Keratinocyte (primary cell): ENCODE measurements at places on chromosomes 12 and 14.

GRCh38 chr12:107845980-107846659 is 71.6 kb downstream of the ASCL4 start:
- DNase-seq, result no peak

- DNase-seq, result no peak
Measured at GRCh38 chr12:6340745-6341416, 995 bp downstream of the TNFRSF1A start.

DNA sequence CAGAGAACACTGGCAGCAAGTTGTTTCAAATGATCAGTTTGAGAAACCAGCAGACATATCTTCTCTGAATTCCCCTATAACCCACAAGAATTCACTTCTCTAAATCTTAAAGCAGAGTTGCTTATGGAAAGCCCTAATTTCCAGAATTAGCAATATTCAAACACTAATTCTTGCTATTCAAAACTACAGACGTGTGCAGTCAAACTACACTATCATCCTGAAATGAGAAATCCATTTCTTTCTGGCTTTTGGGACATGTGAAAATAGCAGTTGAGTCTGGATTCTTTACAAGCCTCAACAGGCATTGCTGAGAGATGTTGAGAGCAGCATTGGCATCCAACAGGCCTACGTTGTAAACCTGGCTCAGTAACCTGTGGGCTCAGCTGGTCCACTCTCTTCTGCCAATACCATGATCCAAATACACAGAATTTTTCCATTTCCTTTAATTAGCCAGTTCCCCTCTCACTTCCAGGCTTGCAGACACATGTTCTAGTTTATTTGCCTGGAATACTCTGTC is 74.6 kb upstream of the TMTC1 start:
- no peak for DNase-seq

- DNase-seq, result no peak
Measured at GRCh38 chr12:3091382-3092241, 14.4 kb downstream of the TSPAN9 start.

- DNase-seq, result no peak
Measured at GRCh38 chr14:50736932-50737419, 68.9 kb upstream of the SAV1 start.

DNA sequence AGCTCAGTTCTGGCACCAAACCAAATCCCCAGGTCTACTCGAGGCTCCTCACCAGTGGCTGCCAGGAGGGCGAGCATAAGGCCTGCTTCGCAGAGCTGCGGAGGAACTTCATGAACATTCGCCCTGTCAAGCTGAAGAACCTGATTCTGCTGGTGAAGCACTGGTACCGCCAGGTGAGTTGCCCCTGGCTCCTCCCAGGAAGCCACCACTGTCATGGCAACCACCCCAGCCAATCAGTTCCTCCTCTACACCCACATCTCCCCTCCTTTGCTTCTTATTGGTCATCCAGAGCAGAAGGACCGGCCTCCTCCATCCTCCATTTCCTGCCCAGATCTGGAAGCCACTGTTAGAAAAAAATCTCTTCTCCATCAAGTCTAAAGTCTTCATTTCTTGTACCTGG is 17.2 kb upstream of the OAS2 start:
- DNase-seq, result no peak

GRCh38 chr12:133130808-133131128 is 341 bp downstream of the ZNF10 start:
- DNase-seq, result no peak

DNA sequence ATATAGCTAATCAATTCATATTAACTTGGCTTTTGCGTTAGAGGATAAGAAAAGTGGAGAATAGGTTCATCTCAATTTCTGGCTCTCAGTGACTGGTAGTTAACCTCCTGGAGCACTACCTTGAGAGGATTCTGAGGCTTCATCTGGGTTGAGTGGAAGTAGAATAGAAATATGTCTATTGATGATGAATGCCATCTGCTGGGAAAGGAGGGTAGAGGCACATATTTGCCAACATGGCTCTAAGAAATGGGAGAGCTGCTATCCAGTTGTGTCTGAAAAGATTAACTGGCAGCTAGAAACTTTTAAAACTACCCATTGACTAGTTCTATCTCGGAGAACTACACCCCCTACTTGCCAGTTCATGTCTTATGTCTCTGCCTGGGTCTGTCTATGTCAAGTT is 530.1 kb downstream of the NRXN3 start:
- no peak for DNase-seq

DNA sequence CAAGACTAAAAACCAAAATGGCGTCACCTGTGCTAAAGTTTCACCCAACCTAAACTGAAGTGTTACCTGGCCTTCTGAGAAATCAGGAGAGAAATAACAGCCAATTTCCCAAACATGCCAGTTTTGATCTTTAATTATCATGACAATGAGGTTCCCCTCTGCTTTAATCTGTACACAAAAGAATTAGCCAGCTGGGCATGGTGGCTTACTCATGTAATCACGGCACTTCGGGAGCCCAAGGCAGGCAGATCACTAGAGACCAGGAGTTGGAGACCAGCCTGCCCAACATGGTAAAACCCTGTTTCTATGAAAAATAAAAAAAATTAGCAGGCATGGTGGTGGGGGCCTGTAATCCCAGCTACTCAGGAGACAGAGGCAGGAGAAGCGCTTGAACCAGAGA is 4.9 kb downstream of the HEATR4 start:
- no peak for DNase-seq

DNA sequence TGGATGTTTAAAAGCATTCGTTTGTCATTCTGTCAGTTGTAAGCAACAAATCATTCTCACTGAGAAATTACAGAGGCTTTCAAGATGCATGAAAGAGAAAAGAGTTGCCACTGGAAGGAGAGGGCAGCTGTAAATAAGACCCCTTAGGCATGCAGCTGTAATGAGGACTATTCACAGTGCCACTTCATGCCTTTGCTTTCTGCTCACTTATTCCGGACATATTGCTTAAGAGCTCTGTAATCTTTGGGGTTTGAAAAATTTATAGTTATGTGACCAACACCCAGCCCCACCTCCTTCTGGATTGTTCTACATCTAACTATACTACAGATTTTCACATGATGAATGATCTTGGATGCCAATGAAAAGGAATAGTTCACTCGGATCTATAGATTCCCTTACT is 194.8 kb upstream of the DCN start:
- no peak for DNase-seq

DNA sequence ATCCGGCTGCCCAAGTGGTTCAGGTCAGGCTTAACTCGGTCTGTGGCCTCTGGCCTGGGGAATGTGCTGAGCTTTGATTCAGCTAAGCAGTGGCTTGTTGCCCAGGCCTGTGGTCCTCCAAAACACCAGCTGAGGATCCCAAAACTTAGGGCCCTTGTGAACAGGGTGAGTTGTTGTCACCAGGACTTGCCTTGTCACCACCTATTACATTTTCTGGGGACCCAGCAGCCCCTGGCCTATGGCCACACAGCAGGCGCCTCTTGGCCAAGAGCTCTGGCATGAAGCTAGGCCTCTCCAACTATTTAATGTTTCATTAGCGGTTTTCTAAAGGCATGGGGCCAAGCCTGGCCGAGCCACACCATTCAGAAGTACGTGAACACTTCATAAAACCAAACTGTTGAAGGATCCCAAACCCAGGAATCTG is 343.7 kb downstream of the CACNA1C start:
- no peak for DNase-seq

- DNase-seq, result no peak
Measured at GRCh38 chr14:85061256-85061655, 468.7 kb upstream of the FLRT2 start.

- DNase-seq, result no peak
Measured at GRCh38 chr14:50656776-50657175, 11.3 kb downstream of the SAV1 start.
